ENCODE measurements at places on chromosomes 11 and 22. TPM values are rescaled to one million over a fixed set of nuclear protein-coding genes. Genes with fewer than 3 reads are reported as not detected.

The SOX10 gene
- total RNA-seq, result not detected

DNA sequence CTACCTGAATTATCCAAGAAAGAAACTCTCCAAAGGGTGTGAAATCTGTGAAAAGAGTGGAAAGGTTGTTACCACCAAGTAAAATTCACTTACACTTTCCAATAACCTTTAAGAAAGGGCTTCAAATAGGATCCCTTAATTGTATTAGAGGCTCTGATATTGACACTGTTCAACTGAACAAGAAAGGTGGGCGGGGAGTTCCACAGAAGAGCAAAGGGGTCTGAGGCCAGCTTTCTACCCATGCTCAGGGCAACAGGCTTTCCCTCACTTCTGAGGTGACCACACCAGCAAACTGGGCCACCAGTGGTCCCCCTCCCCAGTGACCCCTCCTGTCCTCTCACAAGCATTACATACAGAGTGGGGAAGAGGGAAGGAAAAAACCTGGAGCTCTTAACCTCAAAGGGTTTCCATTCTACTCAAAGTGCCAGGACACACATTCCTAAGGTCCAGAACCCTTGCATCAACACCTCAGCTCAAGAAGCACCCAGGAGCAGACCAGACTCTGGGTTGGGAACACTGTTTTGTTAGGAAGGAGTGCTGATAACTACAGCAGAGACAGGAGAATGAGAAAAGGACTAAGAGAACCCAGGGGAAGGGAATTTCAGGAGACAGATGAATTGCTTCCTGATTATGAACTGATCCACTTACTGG lies 71.6 kb upstream of the AKIP1 start:
- H3K4me1 ChIP-seq, result no peaks in the 10 kb centered on the region
- H3K27ac ChIP-seq, result no peak overlapping the region
- DNase-seq, result no peak
- H3K36me3 ChIP-seq, result no peaks in the 10 kb centered on the region
- H3K4me3 ChIP-seq, result no peak overlapping the region

DNA sequence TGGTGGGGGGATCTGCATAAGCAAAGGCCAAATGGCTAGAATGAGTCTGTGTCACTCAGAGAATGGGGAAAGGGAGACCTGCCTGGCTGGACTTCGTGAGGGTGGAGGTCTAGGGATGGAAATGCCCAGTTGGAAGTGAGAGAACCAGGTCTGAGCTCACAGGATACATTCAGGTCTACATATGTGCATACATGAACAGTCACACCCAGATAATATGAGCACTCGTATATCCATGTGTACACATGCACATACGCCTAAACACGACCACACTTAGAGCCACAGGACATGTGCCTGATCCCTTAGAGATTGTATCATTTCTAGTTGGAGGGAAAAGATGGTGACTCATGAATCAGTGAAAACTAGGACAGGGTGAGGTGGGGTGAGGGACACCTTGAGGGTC lies 21.1 kb upstream of the RELT start:
- no peaks in the 10 kb centered on the region for H3K27me3 ChIP-seq
- no peak overlapping the region for H3K4me3 ChIP-seq
- peaks cover 18% of the 10 kb centered on the region for H3K36me3 ChIP-seq
- DNase-seq, result no peak

- no peaks in the 10 kb centered on the region for H3K36me3 ChIP-seq
- no peak overlapping the region for H3K4me3 ChIP-seq
- H3K4me1 ChIP-seq, result no peaks in the 10 kb centered on the region
- H3K27ac ChIP-seq, result no peak overlapping the region
- H3K27me3 ChIP-seq, result peaks cover 10% of the 10 kb centered on the region
These were observed 130.8 kb downstream of the CEP164 start for GRCh38 chr11:117458275-117459122.

DNA sequence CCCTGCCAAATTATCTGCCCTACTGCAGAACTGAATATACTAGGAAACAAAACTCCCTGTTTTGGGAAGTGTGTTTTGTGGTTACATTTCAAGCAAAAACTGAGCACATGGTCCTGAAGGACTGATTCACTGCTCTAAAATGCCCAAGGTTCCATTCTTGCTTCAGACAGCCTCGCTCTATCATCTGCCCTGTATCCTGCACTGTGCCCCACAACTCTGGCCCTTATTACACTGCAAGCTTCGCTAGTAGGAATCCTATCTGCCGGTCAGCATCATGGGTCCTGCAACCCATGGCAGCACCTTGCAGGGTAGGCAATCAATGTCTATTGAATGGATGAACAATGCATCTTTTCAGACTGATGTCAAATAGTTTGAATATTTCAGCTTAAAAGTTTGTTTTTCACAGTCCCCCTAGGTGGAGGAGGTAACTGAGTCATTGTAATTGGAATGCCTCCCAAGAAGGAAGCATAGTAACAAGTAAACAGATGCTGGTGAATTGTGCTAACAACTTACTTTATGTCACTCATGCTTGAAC lies 21.3 kb downstream of the LAYN start:
- peaks cover 8% of the 10 kb centered on the region for H3K4me1 ChIP-seq
- no peak overlapping the region for H3K27ac ChIP-seq
- H3K4me3 ChIP-seq, result no peak overlapping the region
- no peaks in the 10 kb centered on the region for H3K27me3 ChIP-seq
- DNase-seq, result no peak

The CDK2AP2 gene
- total RNA-seq, result 16.3 TPM

The ST14 gene
- 0.51 TPM for total RNA-seq

The LMNTD2 gene
- total RNA-seq, result 0.25 TPM

DNA sequence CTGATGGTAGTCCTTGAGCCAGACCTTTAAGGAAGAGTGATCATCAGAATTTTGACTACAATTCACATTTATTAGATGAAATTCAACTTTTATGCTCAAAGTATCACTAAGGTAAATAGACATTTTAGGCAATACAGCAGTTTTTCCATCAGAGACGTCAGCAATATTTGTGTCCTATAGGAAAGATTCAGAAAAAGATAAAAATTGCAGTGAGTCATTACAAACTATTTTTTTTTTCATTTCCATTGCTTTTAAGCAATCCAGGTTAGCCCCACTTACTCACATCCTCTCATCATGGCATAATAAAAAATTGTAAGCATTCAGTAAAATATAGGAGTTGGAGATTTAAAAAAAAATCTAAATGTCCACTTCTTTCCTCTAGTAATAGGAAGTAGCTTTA lies 46.9 kb downstream of the MSANTD4 start:
- no peaks in the 10 kb centered on the region for H3K27me3 ChIP-seq
- H3K27ac ChIP-seq, result no peak overlapping the region
- no peak overlapping the region for H3K4me3 ChIP-seq
